ENCODE measurements at places on chromosomes 11 and 22. TPM values are rescaled to one million over a fixed set of nuclear protein-coding genes. Genes with fewer than 3 reads are reported as not detected.

GRCh38 chr11:76228875-76229149 lies 22.5 kb upstream of the WNT11 start:
- DNase-seq: no peak

- no peak for DNase-seq
These were observed 3.3 kb downstream of the CARD10 start for GRCh38 chr22:37515901-37516300.

DNA sequence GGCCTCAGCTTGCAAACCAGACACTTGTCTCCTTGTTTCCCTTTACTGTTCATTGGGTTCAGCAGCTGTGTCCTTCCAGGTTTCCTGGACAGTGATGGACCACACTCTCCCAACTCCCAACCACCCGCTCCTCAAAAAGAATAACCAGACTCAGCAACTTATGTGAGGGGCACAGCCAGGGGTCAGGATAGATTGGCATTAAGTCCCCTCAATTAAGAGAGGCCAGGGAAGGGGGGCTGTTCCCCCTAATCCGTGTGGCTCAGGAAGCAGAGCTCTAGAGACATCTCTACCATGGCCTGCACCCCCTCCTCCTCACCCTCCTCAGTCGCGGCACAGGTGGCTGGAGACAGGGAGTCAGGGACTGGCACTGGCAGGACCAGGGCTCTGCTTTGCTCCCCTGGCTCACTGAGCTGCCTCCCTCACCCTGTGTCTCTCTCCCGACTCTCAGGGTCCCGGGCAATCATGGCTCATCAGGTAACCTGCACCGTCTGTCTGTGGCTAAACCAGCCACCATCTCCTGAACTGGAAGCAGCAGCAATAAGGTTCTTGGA lies 111.7 kb downstream of the ZNF280B start:
- DNase-seq: no peak

DNA sequence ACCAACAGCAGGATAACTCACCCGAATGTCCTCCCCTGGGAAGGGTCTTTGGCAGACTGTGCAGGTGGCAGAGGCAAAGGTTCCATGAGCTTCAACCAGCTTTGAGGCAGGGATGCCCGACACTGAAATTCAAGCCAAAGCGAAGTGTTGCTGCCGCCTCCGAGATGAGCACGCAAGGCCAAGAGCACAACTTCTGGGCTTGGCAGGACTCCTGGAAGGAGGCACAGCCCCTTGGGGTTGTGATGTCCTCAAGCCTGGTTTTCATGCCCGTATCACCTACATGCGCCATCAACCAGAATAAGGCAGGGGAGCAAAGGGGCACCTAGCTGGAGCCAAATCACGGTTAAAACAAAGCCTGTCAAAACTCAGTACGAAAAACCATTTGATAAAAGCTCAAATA lies 5.7 kb downstream of the SIRT3 start:
- DNase-seq: no peak

- DNase-seq: no peak
These were observed 17.3 kb downstream of the OR51E2 start for GRCh38 chr11:4680341-4680740.

DNA sequence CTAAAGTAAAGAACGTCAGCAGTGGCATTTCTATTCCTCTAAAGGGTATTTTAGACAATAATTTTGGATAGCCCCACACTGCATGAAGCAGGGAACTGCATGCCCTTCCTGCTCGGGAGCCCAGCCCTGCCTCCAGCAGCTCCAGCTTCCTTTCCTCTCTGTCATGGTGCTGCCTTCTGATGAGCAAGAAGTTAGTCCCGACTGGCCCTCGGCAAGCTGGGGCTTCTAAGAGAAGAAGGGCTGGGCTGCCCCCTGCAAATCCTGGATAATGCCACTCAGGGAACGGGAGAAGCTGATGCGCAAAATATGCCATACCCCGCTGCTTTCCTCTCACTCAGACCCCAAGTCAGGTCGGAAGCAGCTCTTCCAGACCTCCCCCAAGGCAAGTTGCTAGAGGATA lies 296.4 kb downstream of the ETS1 start:
- no peak for DNase-seq

DNA sequence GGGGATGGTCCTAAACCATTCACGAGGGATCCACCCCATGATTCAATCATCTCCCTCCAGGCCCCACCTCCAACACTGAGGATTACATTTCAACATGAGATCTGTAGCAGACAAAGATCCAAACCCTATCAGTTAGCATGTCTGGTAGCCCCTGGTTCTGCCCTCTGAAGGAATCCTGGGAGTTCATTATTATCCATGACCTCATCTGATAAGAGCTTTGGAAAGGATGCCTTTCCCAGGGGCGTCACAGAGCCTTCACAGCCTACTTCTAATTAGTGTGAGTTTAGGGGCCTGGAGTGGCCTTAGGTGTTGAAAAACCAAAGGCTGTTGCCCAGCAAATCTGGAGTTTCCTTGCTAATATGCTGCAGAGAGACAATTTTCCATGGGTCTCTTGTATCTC lies 8.6 kb upstream of the EIF3M start:
- no peak for DNase-seq

GRCh38 chr11:59776210-59777066 lies 21.3 kb downstream of the STX3 start:
- DNase-seq: peak; percentile 88

- no peak for DNase-seq
These were observed 5.9 kb downstream of the TMEM134 start for GRCh38 chr11:67463186-67463585.

- DNase-seq: no peak
These were observed 824 bp upstream of the LGALS12 start for GRCh38 chr11:63504933-63505586.

DNA sequence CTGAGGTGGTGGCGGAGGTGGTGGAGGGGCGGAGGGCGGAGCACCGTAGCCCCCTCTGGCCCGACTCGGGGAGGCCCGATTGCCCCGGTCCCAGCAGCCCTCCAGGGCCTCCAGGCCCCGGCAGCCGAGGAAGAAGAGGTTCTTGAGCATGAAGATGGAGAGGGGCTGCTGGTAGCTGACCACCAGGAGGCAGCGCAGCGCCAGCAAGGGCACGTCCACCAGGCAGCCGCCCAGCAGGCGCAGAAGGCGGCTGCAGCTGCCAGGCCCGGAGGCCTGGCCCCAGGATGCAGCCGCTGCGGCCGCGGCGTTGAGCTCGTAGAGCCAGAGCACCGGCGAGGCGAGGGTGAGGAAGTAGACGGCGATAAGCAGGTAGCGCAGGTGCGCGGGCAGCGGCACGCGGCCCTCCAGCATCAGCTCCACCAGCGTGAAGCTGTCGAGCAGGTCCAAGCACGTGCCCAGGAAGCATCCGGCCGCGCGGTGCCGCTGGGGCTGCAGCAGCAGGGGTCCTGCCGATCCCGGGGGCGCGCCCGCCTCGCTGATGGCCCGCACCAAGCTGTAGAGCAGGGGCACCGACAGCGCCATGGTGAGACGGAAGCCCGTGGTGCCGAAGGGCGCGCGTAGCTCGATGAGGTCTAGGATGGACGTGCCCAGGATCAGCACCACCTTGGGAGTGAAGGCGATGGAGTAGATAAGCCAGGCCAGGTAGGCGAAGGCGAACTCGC lies 1.5 kb downstream of the TMEM121B start:
- DNase-seq: no peak

DNA sequence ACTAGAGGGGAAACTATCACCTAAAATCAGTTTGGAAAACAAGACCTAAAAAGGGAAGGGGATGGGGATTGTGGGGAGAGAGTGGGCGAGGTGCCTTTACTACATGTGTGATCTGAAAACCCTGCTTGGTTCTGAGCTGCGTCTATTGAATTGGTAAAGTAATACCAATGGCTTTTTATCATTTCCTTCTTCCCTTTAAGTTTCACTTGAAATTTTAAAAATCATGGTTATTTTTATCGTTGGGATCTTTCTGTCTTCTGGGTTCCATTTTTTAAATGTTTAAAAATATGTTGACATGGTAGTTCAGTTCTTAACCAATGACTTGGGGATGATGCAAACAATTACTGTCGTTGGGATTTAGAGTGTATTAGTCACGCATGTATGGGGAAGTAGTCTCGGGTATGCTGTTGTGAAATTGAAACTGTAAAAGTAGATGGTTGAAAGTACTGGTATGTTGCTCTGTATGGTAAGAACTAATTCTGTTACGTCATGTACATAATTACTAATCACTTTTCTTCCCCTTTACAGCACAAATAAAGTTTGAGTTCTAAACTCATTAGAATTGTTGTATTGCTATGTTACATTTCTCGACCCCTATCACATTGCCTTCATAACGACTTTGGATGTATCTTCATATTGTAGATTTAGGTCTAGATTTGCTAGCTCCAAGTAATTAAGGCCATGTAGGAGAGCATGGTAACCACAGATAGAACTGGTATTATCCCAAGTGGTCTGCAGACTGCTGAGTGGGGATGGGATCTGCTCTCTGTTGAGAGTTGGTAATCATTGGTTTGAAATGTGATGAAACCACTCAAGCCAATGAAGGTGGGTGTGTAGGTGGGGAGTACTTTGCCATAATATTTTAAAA lies 3.6 kb downstream of the NEAT1 start:
- DNase-seq: peak; percentile 66

GRCh38 chr22:49827853-49828598 lies at the start of gene BRD1:
TSS of gene BRD1 (minus strand) at chr22:49827873. CDS start at chr22:49824317, 3,556 bp downstream.
- DNase-seq: no peak

DNA sequence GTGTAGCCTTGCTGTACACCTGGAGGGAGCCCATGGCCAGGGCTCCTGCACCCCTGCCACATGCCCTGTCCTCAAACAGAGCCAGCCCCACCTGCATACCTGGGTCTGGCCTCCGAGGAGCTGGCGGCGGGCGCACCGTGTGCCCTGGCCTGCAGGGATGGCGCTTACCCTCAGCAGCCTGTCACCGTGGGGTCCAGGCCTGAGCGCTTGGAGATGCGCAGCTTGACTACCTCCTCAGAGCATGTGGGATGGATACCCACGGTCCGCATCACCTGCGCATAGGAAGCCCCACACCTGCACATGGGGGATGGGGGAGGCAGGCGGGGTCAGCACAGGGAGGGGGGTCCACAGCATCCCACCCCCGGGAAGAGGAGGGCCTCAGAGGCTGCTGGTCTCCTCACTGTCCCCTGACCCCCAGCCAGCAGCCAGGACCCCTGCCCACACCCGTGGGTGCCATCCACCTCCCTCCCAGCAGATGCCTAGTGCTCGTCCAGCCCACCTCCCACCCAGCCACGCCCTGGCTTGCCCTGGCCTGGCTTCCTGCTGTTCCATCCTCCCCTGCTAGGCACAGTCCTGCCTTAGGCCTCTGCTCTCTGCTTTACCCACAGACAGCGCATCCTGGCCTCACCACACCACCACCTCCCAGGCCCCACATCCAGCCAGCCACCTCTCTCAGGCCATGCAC lies 22.4 kb upstream of the GNB1L start:
- DNase-seq: no peak

GRCh38 chr11:102446606-102447005 lies 6.0 kb downstream of the TMEM123 start:
- peak; percentile 75 for DNase-seq

DNA sequence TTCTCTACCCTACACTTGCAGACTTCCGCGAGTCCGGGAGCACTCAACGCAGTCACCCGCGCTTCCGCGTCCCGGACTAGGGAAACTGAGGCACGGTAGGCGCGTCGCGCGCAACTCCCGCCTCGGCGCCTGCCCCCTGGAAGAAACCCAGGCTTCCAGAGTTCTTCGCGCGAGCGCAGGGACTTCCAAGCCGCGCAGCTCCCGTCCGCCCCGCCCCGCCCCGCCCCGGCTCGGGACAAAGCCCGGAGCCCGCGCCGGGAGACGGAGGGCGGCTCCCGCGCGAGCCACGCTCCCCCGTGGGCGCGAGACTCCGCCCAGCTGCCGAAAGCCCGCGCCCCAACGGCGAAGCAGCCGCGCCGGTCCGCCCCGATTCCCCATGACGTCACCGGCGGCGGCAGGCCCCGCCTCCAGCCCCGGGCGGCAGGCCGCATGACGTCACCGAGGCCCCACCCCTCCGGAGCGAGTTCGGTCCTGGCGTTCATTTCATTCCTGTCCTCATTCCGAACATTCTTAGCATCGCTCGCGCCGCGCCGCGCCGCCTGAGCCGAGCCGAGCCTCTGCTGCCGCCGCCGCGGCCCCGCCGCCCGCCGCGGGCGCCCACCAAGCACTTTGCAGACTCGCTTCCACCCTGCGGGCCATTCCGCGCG lies at the start of gene TEAD1:
Gene TEAD1 (plus strand): TSS at position 498 of the 647 bp plus-strand sequence.
- peak; percentile 91 for DNase-seq

DNA sequence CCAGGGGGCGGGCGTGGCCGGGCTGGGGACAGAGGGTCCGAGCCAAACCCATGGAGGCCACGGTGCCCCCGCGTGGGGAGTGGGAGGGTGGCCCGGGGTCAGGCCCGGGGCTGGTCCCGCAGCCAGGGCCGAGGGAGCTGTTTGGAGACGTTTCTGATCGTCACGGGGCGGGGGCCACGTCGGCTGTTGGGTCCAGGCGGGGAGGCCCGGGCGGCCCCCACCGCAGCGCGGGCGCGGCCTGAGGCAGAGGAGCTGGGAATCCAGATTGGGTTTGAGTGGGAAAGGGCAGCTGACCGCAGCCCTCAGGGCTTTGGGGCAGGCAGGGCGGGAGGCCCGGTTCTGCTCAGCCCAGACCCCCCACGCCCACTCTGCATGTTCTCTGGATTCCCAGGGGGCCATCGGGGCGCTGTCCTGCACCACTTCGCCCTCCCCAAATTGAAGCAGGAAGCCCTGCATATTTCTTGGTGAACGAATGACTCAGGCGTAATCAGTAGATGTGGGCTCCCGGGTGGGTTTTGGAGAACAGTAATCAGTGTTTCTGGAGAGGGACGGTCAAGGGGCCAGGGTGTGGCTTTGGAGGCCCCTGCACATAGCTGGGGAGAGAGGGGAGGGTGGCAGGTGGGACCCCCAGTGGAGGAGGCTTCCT lies 583 bp downstream of the MRPL23 start:
- DNase-seq: no peak

DNA sequence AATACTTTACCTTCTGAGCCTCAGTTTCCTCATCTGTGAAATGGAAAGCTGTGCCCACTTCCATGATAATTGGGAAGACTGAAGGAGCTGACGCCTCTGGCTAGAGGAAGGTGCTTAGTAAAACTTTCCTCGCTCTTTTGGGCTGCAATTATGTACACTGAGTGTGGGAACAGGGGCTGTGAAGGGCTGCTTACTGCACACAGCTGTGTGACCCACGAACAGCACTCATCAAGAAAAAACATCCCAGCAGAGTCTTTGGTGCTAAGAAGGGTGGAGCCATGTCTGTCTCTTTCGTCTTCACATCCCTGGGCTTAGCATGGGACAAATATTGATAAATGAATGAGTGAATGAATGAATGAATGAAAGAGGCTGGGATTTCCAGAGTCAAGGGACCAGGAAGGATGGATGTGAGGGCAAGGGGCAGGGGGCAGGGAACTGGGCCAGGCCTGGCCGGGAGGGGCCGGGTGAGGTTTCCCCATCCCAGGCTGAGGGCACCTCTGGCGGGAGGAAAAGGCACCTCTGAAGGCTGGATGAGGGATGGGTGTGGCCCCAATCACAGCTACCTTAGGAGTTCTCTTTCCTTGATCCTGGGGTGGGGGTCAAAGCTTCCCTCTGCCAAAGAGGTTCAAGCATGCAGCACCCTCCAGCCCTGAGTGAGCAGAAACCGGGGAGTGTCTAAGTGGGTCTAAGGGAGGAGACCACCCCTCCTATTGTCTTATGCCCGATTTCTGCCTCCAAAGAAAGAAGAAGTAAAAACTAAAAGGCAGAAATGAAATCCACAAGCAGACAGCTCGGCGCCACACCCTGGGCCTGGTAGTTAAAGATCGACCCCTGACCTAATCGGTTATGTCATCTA lies 9.2 kb upstream of the CD5 start:
- no peak for DNase-seq

MRGPRE gene
- not detected for total RNA-seq

PLAAT5 gene
- total RNA-seq: not detected

ME3 gene
- not detected for total RNA-seq

RTN4RL2 gene
- total RNA-seq: 11.3 TPM

RASL10A gene
- 3.6 TPM for total RNA-seq

GLYAT gene
- not detected for total RNA-seq

KCNJ1 gene
- total RNA-seq: not detected

KCNA4 gene
- not detected for total RNA-seq

EXPH5 gene
- 1.2 TPM for total RNA-seq

All from HT1080 (cell line).